ENCODE measurements at places on chromosomes 13 and 19.

- no peak for DNase-seq
Observed at GRCh38 chr19:33108161-33108560, 23.8 kb upstream of the WDR88 start.

- no peak for DNase-seq
Observed at GRCh38 chr13:21208652-21209154, 32.2 kb downstream of the MRPL57 start.

GRCh38 chr13:48653472-48653939 is at the start of gene CYSLTR2:
Gene CYSLTR2, plus strand, starts transcription at chr13:48653929. Its CDS starts 52,889 bp downstream, at chr13:48706818.
- no peak for DNase-seq

DNA sequence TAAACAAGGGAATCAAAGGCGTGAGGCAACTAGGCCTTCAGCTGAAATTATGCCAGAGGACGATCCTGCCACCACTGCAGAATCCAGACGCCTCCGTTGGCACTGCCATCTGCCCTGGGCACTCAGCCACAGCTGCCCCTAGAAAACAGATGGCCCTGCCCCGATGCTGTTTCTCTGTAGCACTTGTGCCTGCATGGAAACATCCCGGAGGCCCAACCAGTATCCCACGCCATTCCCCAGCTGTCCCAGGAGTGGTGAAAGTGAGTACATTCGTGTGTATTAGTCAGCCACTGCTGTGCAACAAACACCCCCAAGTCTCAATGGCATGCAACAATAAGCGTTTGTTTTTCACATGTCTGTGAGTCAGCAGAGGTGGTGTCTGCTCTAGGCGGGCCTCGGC is 8.9 kb upstream of the CRTC1 start:
- no peak for DNase-seq

GRCh38 chr13:99666146-99666805 is 165.0 kb downstream of the TM9SF2 start:
- DNase-seq: no peak

DNA sequence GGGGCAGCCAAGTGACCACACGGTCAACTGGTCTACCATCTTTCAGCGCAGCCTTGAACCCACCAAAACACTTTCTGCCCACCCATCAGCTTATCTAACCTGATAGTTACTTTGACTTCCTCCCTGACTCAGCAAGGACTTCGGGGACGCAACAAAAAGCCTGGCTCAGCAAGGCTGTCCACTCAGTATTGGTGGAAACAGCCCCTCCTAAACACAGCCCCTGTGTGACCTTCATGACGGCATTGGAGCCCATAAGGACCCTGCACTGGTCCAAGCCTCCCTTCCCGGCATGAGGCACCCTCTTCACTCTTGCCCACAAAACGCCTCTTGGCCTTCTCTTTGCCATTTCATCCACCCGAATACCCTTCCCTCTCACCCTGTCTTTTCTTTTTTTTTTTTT is 39.1 kb downstream of the INSR start:
- DNase-seq: no peak

- no peak for DNase-seq
Observed at GRCh38 chr13:27968316-27969081, 616 bp downstream of the CDX2 start.

All from natural killer cell treated with Interleukin-12 subunit alpha and Interleukin-12 subunit beta and Interleukin-15 and Interleukin-18, amount 100 ng/mL, for 72 hours (primary cell).